ENCODE measurements at places on chromosomes 2 and 18. TPM values are rescaled to one million over a fixed set of nuclear protein-coding genes. Genes with fewer than 3 reads are reported as not detected.

The ST6GAL2 gene
- not detected for total RNA-seq

GRCh38 chr2:26541401-26542193, 63.7 kb upstream of the OTOF start:
- no peaks in the 10 kb centered on the region for H3K36me3 ChIP-seq
- no peaks in the 10 kb centered on the region for H3K4me1 ChIP-seq
- DNase-seq: no peak
- H3K27me3 ChIP-seq: peaks cover 48% of the 10 kb centered on the region

- peaks cover 39% of the 10 kb centered on the region for H3K4me1 ChIP-seq
- DNase-seq: peak; percentile 97
- peak overlapping the region; percentile 98 for H3K27ac ChIP-seq
- peak overlapping the region; percentile 37 for H3K4me3 ChIP-seq
Measured at GRCh38 chr2:69177785-69178636, 165.0 kb downstream of the ANTXR1 start.

GRCh38 chr2:61792355-61792890, 61.4 kb downstream of the FAM161A start:
- H3K36me3 ChIP-seq: no peaks in the 10 kb centered on the region
- H3K4me3 ChIP-seq: no peak overlapping the region
- H3K27ac ChIP-seq: no peak overlapping the region
- H3K27me3 ChIP-seq: no peaks in the 10 kb centered on the region
- no peak for DNase-seq

DNA sequence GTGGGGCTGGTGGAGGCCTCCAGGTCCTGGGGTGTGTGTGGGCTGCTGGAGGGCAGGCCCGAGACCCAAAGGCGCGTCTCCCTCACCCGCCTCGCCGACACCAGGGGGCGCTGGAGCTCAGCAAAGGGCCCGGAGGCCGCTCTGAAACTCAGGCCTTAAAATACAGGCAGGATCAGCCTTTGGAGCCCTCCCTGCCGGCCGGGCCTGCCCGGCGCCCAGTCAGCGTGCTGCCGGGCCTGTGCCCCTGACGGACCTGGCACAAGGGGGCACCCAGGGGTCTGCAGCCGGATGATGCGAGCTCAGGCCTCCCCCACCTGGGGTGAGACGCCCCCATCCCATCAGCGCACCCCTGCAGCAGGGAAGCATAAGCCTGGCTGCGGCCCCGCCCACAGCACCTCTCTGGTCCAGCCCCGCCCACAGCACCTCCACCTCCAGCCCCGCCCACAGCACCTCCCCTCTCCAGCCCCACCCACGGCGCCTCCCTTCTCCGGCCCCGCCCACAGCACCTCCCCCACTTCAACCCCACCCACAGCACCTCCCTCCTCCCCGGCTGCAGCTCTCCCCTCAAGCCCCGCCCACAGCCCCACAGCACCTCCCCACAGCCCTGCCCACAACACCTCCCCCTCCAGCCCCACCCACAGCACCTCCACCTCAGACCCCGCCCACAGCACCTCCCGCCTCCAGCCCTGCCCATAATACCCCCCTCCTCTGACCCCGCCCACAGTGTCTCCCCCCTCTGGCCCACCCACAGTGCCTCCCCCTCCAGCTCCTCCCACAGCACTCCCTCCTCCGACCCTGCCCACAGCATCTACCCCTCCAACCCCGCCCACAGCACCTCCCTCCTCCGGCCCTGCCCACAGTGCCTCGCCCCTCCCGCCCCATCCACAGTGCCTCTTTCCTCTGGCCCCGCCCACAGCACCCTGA, 92.8 kb upstream of the OTOS start:
- no peaks in the 10 kb centered on the region for H3K36me3 ChIP-seq
- peaks cover 8% of the 10 kb centered on the region for H3K4me1 ChIP-seq
- H3K4me3 ChIP-seq: peak overlapping the region; percentile 64
- DNase-seq: peak; percentile 88

DNA sequence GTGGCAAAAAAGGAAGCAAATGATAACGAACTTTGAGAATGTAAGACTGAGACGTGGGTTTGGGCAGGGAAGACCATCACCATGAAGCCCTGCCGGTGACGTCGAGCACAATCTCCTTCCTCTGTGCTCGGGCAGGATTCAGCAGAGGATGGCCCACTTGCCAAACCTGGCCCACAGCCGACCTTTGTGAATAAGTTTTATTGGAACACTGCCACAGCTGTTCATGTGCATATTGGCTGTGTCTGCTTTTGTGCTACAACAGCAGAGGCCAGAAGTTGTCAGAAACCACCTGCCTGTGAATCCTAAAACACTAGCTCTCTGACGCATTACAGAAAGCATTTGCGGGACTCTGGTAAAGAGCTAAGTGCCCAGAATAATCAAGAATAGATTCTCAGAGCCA, 223.9 kb downstream of the MYT1L start:
- no peak overlapping the region for H3K27ac ChIP-seq
- no peaks in the 10 kb centered on the region for H3K4me1 ChIP-seq
- no peaks in the 10 kb centered on the region for H3K27me3 ChIP-seq
- DNase-seq: peak; percentile 2
- H3K36me3 ChIP-seq: no peaks in the 10 kb centered on the region

Measured in GM23248 (cell line).